ENCODE measurements at places on chromosomes 11 and 22.

DNA sequence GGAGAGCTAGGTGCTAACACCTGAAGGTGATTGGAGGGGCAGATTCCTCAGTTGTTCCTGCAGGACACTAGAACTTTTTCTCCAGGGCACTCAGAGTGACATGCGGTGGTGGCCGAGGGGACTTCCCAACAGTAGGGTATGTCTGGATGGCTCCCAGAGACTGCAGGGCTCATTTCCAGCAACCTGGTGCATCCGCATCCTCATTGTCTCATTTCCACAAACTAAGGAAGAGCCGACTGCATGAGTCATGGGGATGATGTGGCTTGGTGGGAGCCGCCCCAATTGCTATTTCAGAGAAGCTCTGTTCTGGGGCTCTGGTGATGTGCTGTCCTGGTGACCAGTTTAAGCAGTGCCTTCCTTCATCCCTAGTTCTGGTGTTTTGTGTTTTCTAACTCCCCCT is 2.8 kb upstream of the ROBO4 start:
- DNase-seq = no peak

DNA sequence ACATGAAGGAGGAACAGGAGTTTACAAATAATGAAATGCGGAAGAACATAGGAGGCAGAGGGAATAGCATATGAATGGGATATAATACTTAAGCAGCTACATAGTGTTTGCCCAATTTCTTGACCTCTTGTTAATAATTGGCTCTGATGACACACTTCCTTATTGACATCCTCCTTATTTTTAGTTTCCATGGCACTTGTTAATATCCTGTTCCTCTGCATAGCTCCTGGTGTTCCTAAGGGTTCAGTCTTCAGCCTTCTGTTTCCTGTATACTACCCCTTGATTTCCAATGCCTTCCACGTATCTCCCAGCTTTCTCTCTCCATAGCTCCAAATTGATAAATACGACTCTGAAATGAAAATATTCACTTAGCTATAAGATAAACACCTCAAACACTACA is 663.8 kb upstream of the API5 start:
- DNase-seq = no peak

- DNase-seq = no peak
Observed at GRCh38 chr22:37831472-37831871, 8.3 kb downstream of the GALR3 start.

DNA sequence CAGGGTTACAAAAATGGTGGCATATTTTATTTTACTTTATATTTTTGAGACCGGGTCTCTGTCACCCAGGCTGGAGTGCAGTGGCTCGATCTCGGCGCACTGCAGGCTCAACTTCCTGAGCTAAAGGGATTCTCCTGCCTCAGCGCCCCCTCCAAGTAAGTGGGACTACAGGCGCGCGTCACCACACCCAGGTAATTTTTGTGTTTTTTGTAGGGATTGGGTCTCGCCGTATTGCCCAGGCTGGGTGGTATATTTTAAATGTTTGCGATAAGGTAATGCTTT is 652 bp upstream of the FOSL1 start:
- DNase-seq = no peak

DNA sequence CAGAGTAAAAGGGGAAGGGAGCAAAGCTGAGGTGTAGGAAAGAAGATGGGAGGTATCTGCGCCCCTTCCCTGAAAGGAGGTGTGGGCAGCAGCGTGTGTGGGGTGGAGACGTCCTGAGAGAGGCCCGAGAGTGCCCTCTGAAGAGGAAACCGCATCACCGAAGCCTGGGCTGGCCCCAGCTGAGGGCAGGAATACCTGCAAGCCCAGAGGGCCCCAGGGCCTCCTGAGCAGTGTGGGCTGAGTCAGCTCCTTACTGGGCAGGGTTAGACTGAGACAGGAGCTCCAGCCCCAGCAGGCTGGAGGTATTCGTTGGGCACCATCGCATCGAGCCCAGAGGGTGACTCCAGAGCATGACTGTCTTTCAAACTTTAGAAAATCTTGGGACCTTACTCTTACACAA is 534.0 kb upstream of the B3GAT1 start:
- DNase-seq = no peak

GRCh38 chr11:75233754-75234172 is 6.8 kb upstream of the TPBGL start:
- DNase-seq = no peak

DNA sequence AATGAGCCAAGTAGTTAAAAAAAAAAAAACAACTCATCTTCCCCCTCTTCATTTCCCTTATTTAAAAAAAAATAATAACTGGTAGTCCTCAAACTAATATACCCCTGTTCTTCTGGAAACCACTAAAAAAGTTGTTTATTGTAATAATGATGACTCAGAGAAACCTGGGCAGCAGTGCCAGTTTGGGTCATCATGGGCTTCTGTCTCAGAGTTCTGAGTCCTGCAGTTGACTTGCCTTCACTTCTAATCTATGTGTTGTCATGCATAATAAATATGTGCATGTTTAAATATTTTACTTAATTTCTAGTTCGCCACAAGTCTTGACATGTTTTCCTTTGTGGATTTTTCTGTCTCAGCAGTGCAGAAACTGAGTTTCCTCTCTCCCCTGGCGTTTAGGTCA is 46.8 kb downstream of the PPP2R1B start:
- DNase-seq = no peak

GRCh38 chr22:30865656-30866055 is 102.9 kb downstream of the MORC2 start:
- no peak for DNase-seq

GRCh38 chr11:20093775-20094174 is 66.5 kb downstream of the DBX1 start:
- no peak for DNase-seq

GRCh38 chr11:35483131-35483820 is 42.1 kb downstream of the PAMR1 start:
- no peak for DNase-seq

- no peak for DNase-seq
Observed at GRCh38 chr11:28939381-28939780, 831.2 kb downstream of the METTL15 start.

GRCh38 chr11:117443266-117444186 is 115.9 kb downstream of the CEP164 start:
- DNase-seq = no peak

DNA sequence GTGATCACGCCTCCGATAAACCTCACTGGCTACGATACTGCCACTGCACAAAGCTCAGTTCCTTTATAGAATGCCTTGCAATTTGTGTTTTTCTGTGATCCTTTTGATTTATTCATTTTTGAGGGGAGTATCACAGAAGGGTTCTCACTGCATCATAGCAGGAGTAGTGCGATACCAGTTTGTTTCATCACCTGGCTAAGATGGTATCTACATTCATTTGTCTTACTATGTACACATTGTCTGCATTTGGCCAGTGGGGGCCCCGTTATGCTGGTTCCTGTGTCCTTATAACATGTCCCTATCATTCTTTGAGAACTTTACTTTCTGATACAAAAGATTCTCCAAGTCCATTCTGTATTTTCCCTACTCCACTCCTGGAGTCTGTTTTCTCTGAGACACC is 44.6 kb downstream of the APLP2 start:
- DNase-seq = no peak

- DNase-seq = no peak
Observed at GRCh38 chr11:121841487-121842191, 274.4 kb downstream of the BLID start.

DNA sequence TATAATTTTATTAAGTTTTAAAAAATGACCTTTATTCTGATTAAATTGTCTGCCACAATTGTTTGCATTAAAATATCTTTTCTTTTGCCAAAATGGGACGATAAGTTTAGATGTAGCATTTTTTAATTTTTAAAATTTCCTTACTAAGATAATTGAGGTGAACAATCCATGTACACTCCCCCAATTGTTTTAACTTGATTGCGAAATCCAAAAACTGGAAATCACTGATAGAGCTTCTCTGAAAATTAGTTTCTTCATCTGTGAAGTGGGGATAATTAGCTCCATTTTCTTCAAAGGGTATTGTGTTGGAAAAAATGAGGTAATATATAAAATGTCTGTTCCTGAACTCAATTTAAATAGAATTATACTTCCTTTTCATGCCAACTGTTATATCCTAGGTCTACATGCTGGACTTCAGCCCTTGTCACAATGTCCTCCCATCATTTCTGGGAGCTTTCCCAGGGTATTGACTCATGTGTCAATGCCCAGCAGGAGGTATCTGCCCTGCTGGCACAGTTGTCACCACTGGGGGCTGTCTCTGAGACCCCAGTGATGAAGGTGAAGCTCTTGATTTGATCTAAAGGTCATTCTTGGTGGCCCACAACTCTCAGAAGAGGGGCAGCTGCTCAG is 28.7 kb upstream of the NAV2 start:
- DNase-seq = no peak

GRCh38 chr11:45282081-45282480 is 4.1 kb downstream of the SYT13 start:
- no peak for DNase-seq

DNA sequence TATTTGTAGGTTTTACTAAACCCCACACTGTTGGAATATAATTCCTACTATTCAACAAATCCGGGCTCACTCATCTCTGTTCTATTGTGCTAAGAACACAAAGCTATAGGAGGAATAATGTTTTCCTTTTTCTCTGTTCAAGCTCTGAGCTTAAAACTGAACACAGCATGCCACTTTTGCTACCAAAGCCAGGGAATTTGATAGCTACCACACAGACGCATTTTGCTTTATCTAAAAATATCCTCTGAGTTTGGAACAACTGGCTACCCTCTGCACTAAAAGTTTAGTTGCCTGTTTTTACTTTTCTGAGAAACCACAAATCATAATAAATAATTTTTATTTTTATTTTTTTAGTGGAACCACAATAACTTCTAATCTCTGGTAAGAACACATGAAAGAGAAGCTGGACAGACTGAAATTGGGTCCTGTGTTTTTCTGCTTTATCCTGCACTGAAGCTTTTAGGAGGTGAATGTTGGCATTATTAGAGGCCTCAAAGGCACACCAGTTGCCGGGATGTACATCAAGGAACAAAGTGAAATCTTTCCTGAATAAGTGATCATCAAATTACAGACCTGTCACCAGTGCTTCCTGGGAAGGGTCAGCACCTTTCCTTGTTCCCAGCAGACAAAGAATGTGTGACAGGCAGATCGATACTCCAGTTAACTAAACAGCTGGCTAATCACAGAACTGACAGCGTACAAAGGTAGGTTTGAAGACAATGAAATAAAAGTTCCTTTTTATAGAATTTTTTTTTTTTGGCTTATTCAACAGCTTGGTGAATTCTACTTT is 523.2 kb upstream of the TENM4 start:
- DNase-seq = peak; percentile 31

DNA sequence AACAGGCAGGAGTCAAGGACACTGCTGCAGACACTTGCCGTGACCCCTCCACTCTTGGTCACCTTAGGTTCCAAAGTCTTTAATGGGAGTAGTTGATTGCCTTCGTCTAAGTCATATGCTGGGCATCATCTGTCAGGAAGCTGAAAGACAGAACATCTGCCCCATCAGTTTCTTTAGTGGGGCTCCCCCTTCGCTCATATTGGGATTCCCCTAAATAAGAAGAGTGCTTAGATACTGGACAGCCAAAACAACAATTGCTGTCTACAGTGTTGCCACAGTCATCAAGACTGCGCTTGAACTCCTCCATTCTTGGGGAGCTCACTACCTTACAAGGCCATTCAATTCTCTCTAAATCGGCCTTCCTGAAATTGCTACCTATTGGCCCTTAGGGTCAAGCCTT is 58.5 kb downstream of the UBASH3B start:
- DNase-seq = no peak

- DNase-seq = no peak
Observed at GRCh38 chr11:6646071-6646470, 9.5 kb downstream of the DCHS1 start.

DNA sequence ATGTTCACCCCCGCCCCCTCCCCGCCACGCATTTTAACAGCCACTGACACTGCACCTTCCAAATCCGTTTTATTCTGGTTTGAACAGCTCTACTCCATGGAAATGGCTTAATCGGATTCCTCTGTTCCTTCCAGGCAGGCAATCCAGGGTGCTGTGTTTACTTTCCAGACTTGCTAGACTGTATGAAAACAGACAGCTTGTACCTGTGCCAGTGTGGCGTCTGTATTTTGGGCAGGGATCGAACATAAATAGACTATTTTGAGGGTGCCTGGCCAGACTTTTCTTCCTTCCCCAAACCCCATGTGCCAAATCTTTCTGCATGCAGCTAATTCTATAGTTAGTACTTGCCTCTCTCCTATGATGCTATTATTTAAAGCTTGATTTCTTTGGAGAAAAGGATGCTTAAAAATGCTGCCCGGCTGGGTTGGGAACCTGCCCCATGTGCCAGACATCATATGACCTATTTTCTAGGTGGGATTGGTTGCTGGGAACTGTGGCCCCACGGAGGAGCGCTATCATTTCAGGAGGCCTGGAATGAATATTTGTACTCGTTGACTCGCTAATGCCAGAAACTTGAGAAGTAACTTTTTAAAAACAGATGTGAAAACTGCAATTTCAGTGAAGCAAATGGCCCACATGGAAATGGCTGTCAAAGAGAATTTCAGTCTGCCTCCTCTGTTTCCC is 814.8 kb downstream of the BRD1 start:
- DNase-seq = no peak

- peak; percentile 85 for DNase-seq
Observed at GRCh38 chr22:50141891-50142363, 28.6 kb upstream of the PANX2 start.

GRCh38 chr22:19845054-19845722 is 9.5 kb downstream of the GNB1L start:
- DNase-seq = no peak

- DNase-seq = no peak
Observed at GRCh38 chr11:90512846-90513245, 290.0 kb upstream of the CHORDC1 start.

GRCh38 chr22:48137640-48138039 is 1375.2 kb downstream of the TBC1D22A start:
- DNase-seq = peak; percentile 4

DNA sequence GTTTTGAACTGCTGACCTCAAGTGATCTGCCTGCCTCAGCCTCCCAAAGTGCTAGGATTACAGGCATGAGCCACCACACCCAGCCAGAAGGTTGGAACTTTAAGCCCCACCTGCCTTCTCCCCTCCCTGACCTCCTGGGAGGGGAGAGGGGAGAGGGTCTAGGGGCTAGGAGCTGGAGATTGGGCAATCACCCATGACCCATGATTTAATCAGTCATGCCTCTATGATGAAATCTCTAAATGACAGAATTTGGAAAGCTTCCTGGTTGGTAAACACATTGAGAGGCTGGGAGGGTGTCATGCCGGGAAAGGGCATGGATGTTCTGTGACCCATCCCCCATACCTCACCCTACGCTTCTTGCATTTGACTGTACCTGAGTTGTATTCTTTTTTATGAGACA is 17.1 kb upstream of the TFIP11 start:
- DNase-seq = no peak

DNA sequence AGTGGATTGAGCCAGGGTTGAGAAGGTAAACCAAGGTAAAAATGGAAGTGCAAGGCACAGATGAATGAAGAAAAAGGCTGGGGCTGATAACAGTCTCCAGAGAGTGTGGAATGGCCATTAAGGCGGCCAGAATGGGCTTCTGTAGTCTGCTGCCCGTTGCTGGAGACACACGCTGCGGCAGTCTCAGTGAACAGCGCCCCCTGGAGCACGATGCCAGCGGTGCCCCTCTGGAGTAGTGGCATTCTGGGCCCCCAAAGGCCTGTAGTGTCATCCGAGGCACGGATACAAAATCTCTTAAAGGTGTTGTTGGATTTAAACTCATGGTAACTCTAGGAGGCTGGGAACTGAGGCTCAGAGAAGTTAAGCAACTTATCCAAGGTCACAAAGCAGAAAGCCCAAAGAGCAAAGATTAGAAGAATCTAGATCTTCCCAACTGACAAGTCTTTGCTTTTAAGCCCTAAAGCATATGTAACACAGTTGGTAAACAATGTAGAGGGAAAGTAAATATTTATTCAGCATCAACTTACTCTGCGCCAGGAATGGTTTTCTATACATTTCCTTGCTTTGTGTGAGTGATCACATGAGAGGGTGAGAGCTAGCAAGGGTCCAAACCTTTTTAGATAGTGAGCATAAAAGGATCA is 18.2 kb downstream of the KCNJ1 start:
- DNase-seq = no peak
